ENCODE measurements at places on chromosomes 3 and 15. TPM values are rescaled to one million over a fixed set of nuclear protein-coding genes. Genes with fewer than 3 reads are reported as not detected.

- no peak for DNase-seq
Measured at GRCh38 chr3:135965129-135965505, 411 bp upstream of the PPP2R3A start.

GRCh38 chr3:127419182-127419581, 131.3 kb upstream of the PRR20G start:
- no peak for DNase-seq

DNA sequence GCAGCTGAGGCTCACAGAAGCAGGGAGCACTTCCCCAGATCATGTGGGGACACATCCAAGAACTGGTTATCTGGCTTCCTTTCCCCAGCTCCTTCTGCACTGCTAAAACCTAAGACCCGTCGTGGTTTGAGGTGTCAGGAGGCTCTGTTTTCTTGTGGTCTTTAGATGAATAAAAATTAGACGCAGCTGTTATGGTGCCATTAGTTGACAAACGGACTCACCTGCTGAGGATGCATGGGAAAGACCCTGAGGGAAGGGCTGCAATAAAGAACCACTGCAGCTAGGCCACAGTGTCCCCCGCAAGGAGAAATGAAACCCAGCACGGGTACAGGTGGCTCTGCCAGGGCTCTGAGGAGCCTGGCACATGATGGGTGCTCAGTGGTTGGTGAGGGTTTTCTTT, 99.4 kb downstream of the IQSEC1 start:
- no peak for DNase-seq

GRCh38 chr3:42276141-42277132, 10.5 kb upstream of the CCK start:
- no peak for DNase-seq

DNA sequence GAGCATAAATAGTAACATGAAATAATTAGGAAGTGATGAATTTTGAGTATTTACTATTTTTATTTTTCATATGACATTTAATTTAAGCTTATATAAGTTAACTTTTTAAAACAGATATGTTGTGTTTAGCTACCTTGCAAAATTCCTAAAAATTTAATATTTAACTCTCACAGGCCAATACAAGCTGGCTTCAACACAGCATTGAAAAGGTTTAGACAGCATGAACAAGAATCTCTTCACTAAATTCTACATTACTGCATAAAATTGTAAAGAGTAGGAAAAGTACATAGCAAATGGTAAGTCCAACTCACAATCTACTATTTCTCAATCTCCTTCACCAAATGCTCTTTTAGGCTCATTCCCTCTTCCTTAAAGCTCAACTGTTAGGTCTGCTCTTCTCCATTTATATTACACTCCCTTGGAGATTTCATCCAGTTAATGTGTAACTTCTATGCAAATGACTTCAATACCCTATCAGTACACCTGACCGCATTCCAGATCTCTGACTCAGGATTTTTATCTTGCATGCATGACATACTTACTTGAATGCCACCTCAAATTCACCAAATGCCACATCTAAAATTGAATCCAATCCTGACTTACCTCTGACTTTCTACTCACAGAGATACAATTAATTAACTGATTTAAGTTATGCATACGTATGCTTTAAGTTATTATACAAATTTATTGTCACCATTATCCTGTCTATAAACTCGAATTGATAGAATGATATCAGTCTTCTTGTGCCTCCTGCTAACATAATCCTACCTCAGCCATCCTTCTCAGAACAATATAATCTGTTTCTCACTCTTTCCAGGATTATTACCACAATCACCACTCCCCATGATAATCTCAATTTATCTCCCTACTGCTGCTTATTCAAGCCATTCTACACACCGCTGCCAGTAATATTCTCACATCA, 127.0 kb downstream of the STAG1 start:
- no peak for DNase-seq

GRCh38 chr3:167723872-167724271, 10.8 kb downstream of the PDCD10 start:
- DNase-seq, result no peak

DNA sequence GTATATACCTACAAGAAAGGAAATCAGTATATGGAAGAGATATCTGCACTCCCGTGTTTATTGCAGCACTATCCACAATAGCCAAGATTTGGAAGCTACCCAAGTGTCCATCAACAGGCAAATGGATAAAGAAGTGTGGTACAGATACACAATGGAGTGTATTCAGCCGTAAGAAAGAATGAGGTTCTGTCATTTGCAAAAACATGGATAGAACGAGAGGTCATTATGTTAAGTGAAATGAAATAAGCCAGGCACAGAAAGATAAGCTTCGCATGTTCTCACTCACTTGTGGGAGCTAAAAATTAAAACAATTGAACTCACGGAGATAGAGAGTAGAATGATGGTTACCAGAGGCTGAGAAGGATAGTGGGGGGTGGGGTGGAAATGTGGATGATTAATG, 53.1 kb downstream of the FAM81A start:
- no peak for DNase-seq

DNA sequence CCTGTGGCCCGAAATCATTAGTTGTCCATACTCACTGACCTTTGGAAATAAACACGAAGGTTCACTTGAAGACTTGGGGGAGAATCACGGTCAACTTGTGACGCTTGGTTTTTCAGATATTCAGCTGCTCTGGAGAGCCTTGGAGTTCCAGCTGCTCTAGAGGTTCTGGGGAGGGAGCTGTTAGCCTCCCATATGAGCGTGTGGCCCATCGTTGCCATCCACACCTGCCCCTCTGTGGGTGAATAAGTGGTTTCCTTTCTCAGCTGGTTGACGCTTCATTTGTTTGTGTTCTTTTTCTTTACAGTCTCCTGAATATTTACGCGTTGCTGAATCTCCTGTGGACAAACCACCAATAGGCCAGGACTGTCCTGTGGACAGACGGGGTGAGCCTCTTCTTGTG, 35.6 kb downstream of the APBA2 start:
- DNase-seq, result no peak

GRCh38 chr15:51191766-51192165, 97.1 kb upstream of the TNFAIP8L3 start:
- no peak for DNase-seq

DNA sequence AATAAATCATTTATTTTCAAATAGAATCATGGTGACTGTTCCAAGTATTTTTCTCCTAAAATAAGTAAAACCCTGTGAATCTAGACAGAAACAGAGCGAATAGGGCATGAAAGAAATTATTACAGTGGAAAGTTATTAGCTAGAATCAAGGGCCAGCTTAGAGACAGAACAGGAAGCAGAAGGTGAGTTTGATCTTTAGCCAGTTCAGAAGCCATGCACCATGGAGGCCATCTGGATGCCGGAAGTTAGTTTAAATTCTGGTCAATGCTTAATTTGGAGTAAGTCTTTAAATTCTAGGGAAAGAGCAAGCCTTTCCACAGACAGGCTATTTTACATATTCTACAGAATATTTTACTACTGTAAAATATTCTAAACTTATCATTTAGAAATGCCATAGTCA, 574.8 kb downstream of the CADM2 start:
- DNase-seq, result no peak

Gene HGD
- total RNA-seq, result not detected

Gene TJP1
- total RNA-seq, result 99.9 TPM

Gene CAMP
- total RNA-seq, result not detected

Gene CIB2
- total RNA-seq, result 14.4 TPM

Gene ANKRD63
- not detected for total RNA-seq

Gene ADGRG7
- total RNA-seq, result not detected

Gene MCTP2
- total RNA-seq, result 19.3 TPM
